ENCODE measurements at places on chromosomes 1 and 21. TPM values are rescaled to one million over a fixed set of nuclear protein-coding genes. Genes with fewer than 3 reads are reported as not detected.

LCE2A gene
- not detected for total RNA-seq

CNIH3 gene
- total RNA-seq, result 11.3 TPM

PTAFR gene
- under 0.01 TPM for total RNA-seq

DNAI4 gene
- 20.0 TPM for total RNA-seq
